T-helper 2 cell treated with Interferon-gamma antibody and Interleukin-4, amounts not matched to agents 100 ng/mL and 5 ng/mL, for 36 hours (primary cell): ENCODE measurements at places on chromosomes 6 and 20. TPM values are rescaled to one million over a fixed set of nuclear protein-coding genes. Genes with fewer than 3 reads are reported as not detected.

VGLL2 gene
- total RNA-seq: not detected in 2 replicates

CLPSL1 gene
- total RNA-seq: not detected in 2 replicates

GSTA3 gene
- total RNA-seq: not detected in 2 replicates

SLC52A3 gene
- total RNA-seq: not detected in 2 replicates

FOXA2 gene
- total RNA-seq: not detected in 2 replicates

ZBTB24 gene
- 25.0 and 25.5 TPM in 2 replicates for total RNA-seq
